SHP77 (cell line): ENCODE measurements at places on chromosomes 2 and 18.

DNA sequence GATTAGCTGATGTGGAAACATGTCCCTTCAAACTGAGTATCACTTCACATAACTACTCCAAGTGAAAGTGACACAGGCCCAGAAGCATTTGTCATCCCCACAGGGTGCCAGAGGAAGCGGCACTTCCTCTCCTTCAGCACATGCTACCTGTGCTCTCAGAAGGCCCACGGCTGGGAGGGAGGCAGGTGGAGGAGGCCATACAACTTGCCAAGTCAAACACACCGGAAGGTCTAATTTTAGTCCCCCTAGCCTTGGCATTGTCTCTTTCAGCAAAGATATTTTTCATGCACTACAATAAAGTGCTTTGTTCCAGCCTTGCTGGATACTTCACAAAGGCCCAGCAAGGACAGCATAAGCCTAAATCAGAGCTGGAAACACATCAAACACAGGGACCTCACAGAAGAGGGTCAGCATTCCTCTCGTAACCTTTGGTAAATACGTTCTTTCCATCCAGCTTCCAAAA lies 38.0 kb downstream of the VSNL1 start:
- no peak for DNase-seq

GRCh38 chr2:216002101-216002678 lies 11.2 kb downstream of the MREG start:
- no peak for DNase-seq

DNA sequence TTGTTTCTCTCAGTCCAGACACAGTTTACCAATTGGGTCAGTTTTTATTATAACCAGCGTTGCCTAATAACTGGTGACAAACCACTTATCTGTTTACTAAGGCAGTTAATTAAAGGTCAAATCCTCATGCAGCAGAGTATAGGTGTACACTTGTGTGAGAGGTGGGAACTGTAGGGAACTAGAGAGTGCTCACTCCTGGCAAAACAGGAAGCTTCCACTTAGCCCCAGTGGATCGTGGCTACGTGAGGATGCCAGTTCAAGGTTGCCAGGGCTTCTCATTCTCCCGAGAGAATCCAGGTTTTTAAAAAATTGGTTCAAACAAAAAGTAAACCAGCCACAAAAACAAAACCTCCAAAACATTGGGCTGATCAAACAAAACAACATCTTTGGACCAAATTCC lies 8.1 kb downstream of the CYBRD1 start:
- DNase-seq = no peak

DNA sequence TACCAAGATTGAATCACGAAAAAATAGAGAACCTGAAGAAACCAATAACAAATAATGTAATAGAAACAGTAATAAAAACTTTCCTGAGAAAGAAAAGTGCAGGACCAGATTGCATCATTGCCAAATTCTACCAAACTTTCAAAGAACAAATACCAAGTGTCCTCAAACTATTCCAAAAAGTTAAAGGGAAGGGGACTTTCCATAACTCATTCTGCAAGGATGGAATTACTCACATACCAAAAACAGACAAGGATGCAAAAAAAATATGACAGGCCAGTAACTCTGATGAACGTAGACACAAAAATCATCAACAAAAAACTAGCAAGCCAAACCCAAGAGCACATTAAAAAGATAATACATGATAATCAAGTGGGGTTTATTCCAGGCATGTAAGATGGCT lies 172.3 kb upstream of the SLC35G4 start:
- no peak for DNase-seq

- DNase-seq = no peak
Observed at GRCh38 chr2:98433363-98433964, 11.2 kb upstream of the INPP4A start.

GRCh38 chr2:32474381-32474780 lies 117.6 kb downstream of the BIRC6 start:
- DNase-seq = no peak

DNA sequence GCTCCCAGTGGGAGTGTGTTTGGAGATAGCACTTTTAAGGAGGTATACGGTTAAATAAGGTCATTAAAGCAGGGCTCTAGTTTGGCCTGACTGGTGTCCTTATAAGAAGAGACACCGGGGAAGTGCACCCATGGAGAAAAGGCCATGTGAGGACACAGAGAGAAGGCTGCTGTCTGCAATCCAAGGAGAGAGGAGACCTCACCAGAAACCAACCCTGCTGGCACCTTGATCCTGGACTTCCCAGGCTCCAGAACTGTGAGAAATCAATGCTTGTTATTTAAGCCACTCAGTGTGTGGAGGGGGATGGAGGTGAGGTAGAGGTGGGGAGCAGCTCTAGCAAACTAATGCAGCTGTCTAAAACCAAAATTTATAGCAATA lies 62.0 kb downstream of the RPL31 start:
- no peak for DNase-seq
